ENCODE measurements at places on chromosomes 5 and 9. TPM values are rescaled to one million over a fixed set of nuclear protein-coding genes. Genes with fewer than 3 reads are reported as not detected.
A peak's percentile ranks its signal among the peaks of the same experiment; 100 is the strongest.

GRCh38 chr5:111211341-111211740 lies 12.8 kb upstream of the CAMK4 start:
- H3K36me3 ChIP-seq, result no peaks in the 10 kb centered on the region
- no peak overlapping the region for H3K27ac ChIP-seq
- no peaks in the 10 kb centered on the region for H3K27me3 ChIP-seq
- DNase-seq, result no peak
- peaks cover 18% of the 10 kb centered on the region for H3K4me1 ChIP-seq

GRCh38 chr5:115979201-115980041 lies 17.1 kb downstream of the LVRN start:
- H3K27ac ChIP-seq, result no peak overlapping the region
- H3K27me3 ChIP-seq, result no peaks in the 10 kb centered on the region
- H3K36me3 ChIP-seq, result no peaks in the 10 kb centered on the region
- DNase-seq, result no peak

DNA sequence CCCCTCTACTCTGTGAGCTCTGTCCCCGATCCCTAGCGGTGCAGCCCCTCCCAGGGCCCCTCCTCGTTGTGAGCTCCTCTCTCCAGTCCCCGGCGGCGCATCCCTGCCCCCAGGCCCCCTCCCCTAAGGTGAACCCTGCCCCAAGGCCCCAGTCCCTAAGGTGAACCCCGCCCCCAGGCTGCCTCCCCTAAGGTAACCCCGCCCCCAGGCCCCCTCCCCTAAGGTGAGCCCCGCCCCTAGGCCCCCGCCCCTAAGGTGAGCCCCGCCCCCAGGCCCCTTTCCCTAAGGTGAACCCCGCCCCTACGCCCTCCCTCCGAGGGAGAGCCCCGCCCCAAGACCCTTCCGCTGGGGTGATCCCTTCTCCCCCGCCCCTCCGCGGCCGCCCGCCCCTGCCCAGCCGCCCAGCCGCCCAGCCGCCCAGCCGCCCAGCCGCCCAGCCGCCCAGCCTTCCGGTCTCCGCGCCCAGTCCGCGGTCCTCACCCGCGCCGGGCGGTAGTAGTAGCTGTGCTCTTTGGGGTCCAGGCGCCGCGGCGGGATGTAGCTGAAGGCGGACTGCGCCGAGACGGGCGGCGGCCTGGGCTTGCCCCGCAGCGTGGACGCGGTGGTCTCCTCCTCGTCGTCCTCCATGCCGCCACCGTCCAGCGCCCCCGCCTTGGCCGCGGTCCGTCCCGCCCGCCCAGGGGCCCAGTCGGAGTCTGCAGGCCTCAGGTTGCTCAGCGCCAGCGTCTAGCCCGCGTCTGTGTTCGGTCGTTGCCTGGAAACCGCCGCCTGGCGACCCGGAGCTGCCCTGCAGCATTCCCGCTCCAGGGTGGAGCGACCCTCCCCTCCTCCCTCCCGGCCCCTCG lies at the start of gene CFAP90:
Gene CFAP90, minus strand, starts transcription at position 739 of the 845 bp plus-strand sequence. Its CDS starts 112 bp downstream, at position 627.
- H3K4me1 ChIP-seq, result peaks cover 26% of the 10 kb centered on the region
- H3K27me3 ChIP-seq, result peaks cover 15% of the 10 kb centered on the region
- no peak within 1 kb of the TSS for H3K27ac ChIP-seq
- DNase-seq, result peak; percentile 27
- H3K36me3 ChIP-seq, result no peaks in the 10 kb centered on the region
- no peak within 1 kb of the TSS for H3K4me3 ChIP-seq

DNA sequence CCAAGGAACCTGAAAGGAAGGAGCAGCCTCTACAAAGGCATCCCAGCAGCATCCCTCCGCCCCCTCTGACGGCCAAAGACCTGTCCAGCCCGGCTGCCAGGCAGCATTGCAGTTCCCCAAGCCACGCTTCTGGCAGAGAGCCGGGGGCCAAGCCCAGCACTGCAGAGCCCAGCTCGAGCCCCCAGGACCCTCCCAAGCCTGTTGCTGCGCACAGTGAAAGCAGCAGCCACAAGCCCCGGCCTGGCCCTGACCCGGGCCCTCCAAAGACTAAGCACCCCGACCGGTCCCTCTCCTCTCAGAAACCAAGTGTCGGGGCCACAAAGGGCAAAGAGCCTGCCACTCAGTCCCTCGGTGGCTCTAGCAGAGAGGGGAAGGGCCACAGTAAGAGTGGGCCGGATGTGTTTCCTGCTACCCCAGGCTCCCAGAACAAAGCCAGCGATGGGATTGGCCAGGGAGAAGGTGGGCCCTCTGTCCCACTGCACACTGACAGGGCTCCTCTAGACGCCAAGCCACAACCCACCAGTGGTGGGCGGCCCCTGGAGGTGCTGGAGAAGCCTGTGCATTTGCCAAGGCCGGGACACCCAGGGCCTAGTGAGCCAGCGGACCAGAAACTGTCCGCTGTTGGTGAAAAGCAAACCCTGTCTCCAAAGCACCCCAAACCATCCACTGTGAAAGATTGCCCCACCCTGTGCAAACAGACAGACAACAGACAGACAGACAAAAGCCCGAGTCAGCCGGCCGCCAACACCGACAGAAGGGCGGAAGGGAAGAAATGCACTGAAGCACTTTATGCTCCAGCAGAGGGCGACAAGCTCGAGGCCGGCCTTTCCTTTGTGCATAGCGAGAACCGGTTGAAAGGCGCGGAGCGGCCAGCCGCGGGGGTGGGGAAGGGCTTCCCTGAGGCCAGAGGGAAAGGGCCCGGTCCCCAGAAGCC lies 30.8 kb downstream of the CD180 start:
- H3K27me3 ChIP-seq, result no peaks in the 10 kb centered on the region
- DNase-seq, result peak; percentile 80
- peak overlapping the region; percentile 86 for H3K27ac ChIP-seq

CDX1 gene
- not detected for polyA plus RNA-seq

PFN3 gene
- not detected for polyA plus RNA-seq

GRCh38 chr9:69028754-69029153 lies 6.8 kb upstream of the FXN start:
- H3K4me1 ChIP-seq, result peaks cover 49% of the 10 kb centered on the region
- H3K4me3 ChIP-seq, result no peak overlapping the region
- H3K27ac ChIP-seq, result no peak overlapping the region
- H3K27me3 ChIP-seq, result no peaks in the 10 kb centered on the region

DNA sequence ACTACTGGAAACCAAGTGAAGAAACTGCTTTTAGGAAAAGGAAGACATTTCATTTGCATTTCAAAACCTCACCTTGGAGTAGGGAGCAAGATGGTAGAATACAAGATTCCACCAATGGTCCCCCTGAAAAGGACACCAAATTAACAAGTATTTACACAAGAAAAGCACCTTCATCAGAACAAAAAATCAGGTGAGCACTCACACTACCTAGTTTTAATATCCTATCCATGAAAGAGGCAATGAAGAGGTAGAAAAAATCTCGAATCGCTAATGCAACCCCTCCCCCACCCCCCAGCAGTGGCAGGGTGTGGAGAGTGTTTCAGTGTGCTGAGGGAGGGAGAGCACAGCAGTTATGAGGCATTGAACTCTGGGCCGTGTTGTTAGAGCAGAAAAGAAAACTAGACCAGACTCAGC lies 1397.0 kb upstream of the C9orf72 start:
- H3K36me3 ChIP-seq, result no peaks in the 10 kb centered on the region
- H3K4me3 ChIP-seq, result no peak overlapping the region
- DNase-seq, result no peak
- H3K27ac ChIP-seq, result no peak overlapping the region
- H3K4me1 ChIP-seq, result no peaks in the 10 kb centered on the region

DNA sequence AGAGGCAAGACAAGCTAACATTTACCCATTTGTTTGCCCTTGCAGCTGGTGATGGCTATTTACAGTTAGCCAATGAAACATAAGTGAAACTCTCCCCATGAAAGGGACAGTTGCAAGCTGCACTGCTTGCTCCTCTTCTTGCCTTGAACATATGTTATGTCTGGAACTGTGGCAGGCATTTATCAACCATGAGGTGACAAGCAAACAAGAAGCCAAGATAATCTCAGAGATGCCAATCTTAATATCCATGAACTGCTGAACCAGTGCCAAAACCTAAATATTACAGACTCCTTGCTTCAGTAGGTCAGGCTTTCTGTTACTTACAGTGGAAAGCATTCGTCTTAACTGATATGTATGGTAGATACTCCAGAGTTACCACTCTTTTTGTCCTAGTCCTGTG lies 133.4 kb downstream of the ACTBL2 start:
- no peaks in the 10 kb centered on the region for H3K36me3 ChIP-seq
- no peaks in the 10 kb centered on the region for H3K27me3 ChIP-seq
- H3K4me1 ChIP-seq, result no peaks in the 10 kb centered on the region
- no peak overlapping the region for H3K4me3 ChIP-seq
- DNase-seq, result no peak

- H3K4me3 ChIP-seq, result no peak overlapping the region
- H3K27me3 ChIP-seq, result no peaks in the 10 kb centered on the region
- H3K27ac ChIP-seq, result no peak overlapping the region
- no peak for DNase-seq
- no peaks in the 10 kb centered on the region for H3K36me3 ChIP-seq
- peaks cover 5% of the 10 kb centered on the region for H3K4me1 ChIP-seq
Measured at GRCh38 chr5:123439709-123440108, 16.5 kb upstream of the CEP120 start.

- no peak for DNase-seq
- H3K27me3 ChIP-seq, result no peaks in the 10 kb centered on the region
- no peaks in the 10 kb centered on the region for H3K4me1 ChIP-seq
- no peak overlapping the region for H3K27ac ChIP-seq
- H3K4me3 ChIP-seq, result no peak overlapping the region
- no peaks in the 10 kb centered on the region for H3K36me3 ChIP-seq
Measured at GRCh38 chr5:115345344-115345743, 48.9 kb upstream of the CCDC112 start.

CYSRT1 gene
- not detected for polyA plus RNA-seq

DNA sequence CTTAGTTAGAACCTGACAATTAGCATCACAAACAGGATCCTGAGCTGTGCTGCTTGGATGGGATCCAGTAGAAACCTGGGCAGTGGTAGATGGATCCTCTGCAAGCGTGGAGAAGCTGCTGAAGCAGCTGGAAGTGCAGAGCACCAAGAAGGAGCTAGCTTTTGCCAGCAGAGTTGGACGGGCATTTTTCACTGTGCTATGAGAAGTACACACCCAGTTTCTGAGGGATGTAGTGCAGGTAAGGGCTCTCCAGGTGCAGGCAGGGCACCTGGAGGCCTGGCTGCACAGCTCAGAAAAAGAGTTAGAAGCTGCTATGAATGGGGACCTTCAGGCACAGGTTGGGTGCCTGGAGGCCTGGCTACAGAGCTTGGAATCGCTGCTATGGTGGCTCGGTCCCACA lies 623.9 kb upstream of the NUDT12 start:
- H3K4me3 ChIP-seq, result no peak overlapping the region
- DNase-seq, result no peak
- H3K27me3 ChIP-seq, result no peaks in the 10 kb centered on the region
- no peak overlapping the region for H3K27ac ChIP-seq
- no peaks in the 10 kb centered on the region for H3K4me1 ChIP-seq
- no peaks in the 10 kb centered on the region for H3K36me3 ChIP-seq

GABRA1 gene
- not detected for polyA plus RNA-seq

DNA sequence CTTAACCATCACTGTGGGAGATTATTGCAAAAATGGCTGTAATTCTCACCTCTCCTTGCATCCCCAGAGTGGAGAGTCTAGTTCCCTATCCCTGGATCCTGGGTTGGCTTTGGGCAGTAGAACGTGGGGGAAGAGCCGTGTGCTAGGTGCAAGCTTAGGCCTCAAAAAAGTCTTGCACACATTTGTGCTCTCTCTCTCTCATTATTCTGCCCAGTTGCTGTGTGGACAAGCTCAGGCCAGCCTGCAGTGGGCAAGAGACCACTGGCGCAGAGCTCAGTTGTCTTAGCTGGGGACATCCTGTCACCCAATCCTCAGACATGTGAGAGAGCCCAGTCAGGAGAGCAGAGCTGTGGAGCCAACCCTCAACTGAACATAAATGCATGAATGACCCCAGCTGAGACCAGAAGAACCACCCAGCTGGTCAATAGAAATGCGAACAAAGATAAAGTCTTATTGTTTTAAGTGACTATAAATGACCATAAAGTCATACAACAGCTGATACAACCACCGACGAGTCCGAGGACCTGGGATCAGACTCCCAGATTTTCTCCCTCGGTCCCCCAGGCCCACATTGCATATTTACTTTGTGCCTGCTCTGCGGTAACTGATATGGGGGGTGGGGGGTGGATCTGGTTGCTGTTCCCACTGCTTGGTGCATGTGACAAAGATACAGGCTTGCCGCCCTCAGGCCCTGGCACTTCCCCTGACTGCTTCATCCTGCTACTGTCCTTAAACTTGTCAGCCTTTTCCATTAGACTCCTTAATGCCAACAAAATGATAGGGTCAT lies 166.4 kb upstream of the MVB12B start:
- no peaks in the 10 kb centered on the region for H3K4me1 ChIP-seq
- H3K36me3 ChIP-seq, result no peaks in the 10 kb centered on the region
- H3K27me3 ChIP-seq, result no peaks in the 10 kb centered on the region
- H3K4me3 ChIP-seq, result no peak overlapping the region
- no peak overlapping the region for H3K27ac ChIP-seq

- peak within 1 kb of the TSS; percentile 60 for H3K27ac ChIP-seq
- H3K27me3 ChIP-seq, result no peaks in the 10 kb centered on the region
- peak within 1 kb of the TSS; percentile 67 for H3K4me3 ChIP-seq
- peaks cover 52% of the 10 kb centered on the region for H3K4me1 ChIP-seq
- H3K36me3 ChIP-seq, result no peaks in the 10 kb centered on the region
Measured at GRCh38 chr5:150778517-150779396, at the start of gene SMIM3. Gene SMIM3 (plus strand): TSS chr5:150778757. CDS start chr5:150795441, 16,684 bp downstream.

GRCh38 chr9:134263596-134263995 lies 62.7 kb upstream of the RXRA start:
- no peak for DNase-seq
- H3K27ac ChIP-seq, result no peak overlapping the region
- no peak overlapping the region for H3K4me3 ChIP-seq
- H3K4me1 ChIP-seq, result no peaks in the 10 kb centered on the region
- H3K36me3 ChIP-seq, result no peaks in the 10 kb centered on the region

GRCh38 chr5:134143944-134144941 lies 29.8 kb downstream of the TCF7 start:
- DNase-seq, result no peak
- H3K4me3 ChIP-seq, result no peak overlapping the region
- H3K27ac ChIP-seq, result no peak overlapping the region
- peaks cover 24% of the 10 kb centered on the region for H3K4me1 ChIP-seq
- no peaks in the 10 kb centered on the region for H3K27me3 ChIP-seq

GRCh38 chr5:123264394-123264793 lies 158.8 kb downstream of the CEP120 start:
- H3K36me3 ChIP-seq, result no peaks in the 10 kb centered on the region
- no peak overlapping the region for H3K27ac ChIP-seq
- H3K4me3 ChIP-seq, result no peak overlapping the region
- H3K4me1 ChIP-seq, result no peaks in the 10 kb centered on the region
- DNase-seq, result no peak

GRCh38 chr5:79149433-79149832 lies 37.8 kb downstream of the BHMT start:
- H3K4me3 ChIP-seq, result no peak overlapping the region
- no peaks in the 10 kb centered on the region for H3K4me1 ChIP-seq
- H3K36me3 ChIP-seq, result no peaks in the 10 kb centered on the region
- no peaks in the 10 kb centered on the region for H3K27me3 ChIP-seq
- DNase-seq, result no peak
- H3K27ac ChIP-seq, result no peak overlapping the region

EMB gene
- 275 TPM for polyA plus RNA-seq

OR1J2 gene
- polyA plus RNA-seq, result not detected

- no peaks in the 10 kb centered on the region for H3K4me1 ChIP-seq
- H3K27ac ChIP-seq, result no peak overlapping the region
- no peak overlapping the region for H3K4me3 ChIP-seq
- no peak for DNase-seq
Measured at GRCh38 chr9:114005371-114006154, 72.5 kb downstream of the AMBP start.
